ENCODE measurements at places on chromosomes 1 and 21. TPM values are rescaled to one million over a fixed set of nuclear protein-coding genes. Genes with fewer than 3 reads are reported as not detected.

SPRR2E gene
- total RNA-seq, result not detected

SGIP1 gene
- 2.6 TPM for total RNA-seq

UMODL1 gene
- 0.10 TPM for total RNA-seq

CDK18 gene
- 7.7 TPM for total RNA-seq

ADAMTSL4 gene
- 50.4 TPM for total RNA-seq

Data from tongue (tissue), 3 donors.